ENCODE measurements at places on chromosomes 12 and 14.

DNA sequence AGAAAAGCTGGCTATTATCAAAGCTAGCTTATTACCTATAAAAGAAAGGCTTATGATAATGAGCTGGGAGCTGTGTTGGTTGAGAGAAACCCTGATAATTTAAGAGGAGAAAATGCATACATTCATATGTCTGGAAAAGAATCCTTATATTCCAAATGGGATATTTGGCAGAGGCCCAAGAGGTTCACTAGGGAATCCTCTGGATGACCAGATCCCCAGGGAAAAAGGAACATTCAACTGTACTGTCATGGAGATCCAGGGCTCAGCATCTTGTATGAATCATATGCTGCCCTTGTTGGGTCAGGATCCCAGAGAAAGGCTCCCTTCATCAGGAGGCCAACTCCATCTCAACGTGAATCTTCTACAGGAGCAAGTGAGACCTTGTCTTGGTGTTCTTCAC lies 16.6 kb upstream of the FBXO34 start:
- DNase-seq, result no peak

- DNase-seq, result no peak
These were observed 49.5 kb upstream of the DLK1 start for GRCh38 chr14:100677152-100677551.

- DNase-seq, result no peak
These were observed 163.9 kb downstream of the ASCL4 start for GRCh38 chr12:107938446-107938845.

DNA sequence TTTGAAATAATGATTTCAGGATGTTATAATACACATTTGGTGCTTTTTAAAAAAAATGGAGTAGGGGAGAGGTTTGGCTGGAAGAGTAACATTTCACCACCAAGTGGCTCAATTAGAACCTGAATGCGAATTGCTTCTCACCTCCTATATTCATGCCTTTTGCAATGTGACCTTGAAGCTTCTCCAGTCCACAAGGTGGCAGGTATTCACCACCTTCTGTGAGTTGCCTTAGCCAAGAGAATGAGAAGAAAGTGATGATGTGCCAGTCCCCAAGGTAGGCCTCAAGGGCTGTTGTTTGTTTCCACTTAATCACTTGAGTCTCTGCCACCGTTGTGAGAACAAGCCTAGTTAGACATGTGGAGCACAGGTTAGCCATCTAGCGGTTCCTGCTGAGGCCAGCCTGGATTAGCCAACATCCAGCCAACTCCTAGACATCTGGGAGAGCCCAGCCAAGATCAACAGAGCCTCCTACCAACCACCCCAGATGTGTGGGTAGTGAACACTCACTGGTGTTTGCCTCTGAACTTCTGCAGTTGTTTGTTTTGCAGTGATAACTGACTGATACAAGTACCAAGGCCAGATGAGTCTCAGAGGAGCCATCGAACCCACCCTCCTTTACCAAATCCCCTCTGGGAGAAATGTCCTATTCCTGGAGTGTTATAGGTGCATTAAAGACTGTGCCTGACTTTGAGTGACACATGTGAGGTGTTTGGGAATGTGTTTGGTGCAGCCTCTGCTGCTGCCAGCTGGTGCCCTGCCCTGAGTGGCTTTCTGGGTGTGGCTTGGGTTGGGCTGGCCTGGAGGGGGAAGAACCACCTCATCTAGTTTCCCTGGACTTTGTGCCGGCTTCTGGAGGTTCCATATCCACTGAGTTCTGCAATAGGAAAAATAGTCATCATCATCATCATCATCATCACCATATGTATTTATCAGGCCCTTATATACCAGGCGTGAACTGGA lies 132.5 kb upstream of the RFLNA start:
- DNase-seq, result no peak

DNA sequence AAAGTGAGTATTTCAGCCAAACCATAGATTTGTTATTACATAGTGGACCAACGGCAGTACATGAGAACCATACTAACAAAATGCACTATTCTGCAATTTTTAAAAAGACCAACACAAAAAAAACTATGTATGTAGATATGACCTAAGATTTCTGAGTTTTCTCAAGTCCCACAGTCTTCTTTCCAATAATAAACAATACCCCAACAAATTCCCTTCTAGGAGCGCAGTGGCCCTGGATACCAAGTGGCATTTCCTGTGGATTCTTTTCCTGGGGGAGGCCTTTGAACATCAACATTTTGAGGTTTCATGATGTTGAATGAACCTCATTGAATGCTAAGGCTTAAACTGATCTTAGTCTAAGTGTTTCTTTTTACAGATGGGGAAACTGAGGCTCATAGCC lies 210.5 kb downstream of the BCAT1 start:
- no peak for DNase-seq

GRCh38 chr12:101713059-101713682 lies 15.7 kb downstream of the CHPT1 start:
- DNase-seq, result no peak

DNA sequence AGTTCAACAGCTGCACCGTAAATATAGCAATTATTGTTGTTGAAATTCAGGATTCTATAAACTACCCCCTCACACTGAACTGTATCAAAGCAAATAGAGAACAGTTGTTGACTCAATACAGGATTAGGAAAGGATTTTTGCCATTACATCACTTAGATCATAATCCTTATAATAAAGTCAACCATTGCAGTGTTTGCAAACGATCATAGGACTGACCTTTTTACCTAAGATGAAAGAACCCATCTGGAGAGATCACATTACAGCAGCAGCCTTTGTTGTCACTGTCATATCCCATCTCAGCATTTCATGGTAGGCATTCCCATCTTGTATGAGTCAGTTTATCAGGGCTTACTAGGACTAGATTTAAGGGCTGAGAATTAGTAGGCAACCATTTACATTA lies 96.1 kb downstream of the IPO8 start:
- DNase-seq, result no peak

DNA sequence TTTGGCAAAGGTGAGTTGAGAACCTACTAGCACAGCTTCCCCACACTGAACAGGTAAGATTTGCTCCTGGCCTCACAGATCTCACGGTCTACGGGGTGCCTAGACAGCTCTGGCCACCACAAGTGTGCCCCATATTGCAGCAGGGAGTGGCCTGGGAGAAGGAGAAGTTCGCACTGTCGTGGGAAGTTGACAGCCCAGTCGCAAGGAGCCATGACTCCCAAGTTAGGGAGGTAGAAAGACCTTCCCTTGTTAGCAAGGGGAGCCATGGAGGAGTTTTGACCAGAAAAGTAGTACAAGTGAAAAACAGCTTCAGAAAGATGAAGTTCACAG lies 316.3 kb downstream of the BCL11B start:
- DNase-seq, result no peak

DNA sequence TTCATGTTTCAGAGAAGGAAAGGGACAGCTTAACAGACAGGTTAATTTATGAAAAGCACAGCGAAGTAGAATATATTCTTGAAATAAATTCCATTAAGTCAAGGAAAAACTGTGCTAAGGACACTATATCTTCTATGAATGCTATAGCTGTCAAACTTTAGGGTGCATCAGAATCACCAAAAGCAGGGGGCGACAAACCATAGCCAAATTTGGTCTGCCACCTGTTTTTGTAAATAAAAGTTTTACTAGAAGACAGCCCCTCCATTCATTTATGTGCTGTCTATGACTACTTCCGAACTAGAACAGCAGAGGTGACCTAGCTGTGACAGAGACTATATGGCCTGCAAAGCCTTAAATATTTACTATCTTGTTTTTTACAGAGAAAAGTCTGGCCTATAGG lies 25.9 kb downstream of the PPP4R3A start:
- DNase-seq, result no peak

- no peak for DNase-seq
These were observed 64.5 kb upstream of the VASH1 start for GRCh38 chr14:76696791-76697190.

- DNase-seq, result no peak
These were observed 169.7 kb upstream of the G2E3 start for GRCh38 chr14:30389134-30389876.

- DNase-seq, result no peak
These were observed 1.9 kb downstream of the CCDC177 start for GRCh38 chr14:69572841-69573135.

DNA sequence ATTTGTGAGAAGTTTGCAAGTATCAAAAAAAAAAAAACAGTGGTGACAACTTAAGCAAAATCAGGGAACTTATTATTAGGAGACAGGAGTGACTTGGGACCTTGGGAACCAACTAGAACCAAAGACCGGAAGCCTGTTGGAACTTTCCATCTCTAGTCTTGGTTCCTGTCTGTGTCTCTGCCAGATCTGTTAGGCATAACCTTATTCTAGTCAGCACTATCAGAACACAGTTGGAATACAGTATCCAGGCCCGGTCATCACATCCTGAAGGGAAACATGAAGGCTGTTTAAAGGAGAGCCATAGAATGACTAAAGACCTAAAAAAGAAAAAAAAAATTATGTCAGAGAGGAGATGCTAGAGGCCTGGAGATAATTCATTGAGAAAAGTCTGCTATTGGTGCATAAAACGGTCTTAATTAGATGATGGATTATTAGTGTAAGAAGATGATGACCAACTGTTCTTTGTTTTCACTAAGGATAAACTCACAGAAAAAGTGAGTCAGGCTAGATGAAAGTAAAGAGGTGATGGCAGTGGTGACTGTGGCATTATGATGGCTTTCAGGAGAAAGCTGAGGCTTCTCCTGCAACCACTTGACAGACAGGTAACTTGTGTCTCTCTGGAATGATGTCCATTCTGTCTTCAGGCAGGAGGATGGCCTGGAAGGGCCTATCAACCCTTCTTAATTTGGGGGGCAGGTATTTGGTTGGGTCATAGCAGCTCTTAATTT lies 28.2 kb downstream of the DACT1 start:
- DNase-seq, result no peak

DNA sequence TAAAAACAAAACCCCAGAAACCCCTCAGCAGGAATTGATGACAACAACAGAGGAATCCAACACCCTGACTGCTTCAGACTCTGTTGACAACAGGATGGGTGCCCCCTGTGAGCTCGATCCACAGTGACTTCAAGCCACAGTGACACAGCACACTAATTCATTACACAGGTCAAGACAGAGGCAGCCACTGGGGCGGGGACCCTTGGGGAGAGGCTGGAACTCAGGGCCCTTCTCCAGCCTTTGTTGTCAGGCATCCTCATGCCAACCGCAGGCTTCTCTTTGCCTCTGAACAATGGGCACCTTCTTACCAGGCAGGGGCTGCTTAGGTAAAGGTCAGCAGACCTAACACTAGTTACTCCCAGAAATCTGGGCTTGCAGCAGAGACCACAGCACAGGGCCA lies 37.6 kb downstream of the ACADS start:
- DNase-seq, result no peak

DNA sequence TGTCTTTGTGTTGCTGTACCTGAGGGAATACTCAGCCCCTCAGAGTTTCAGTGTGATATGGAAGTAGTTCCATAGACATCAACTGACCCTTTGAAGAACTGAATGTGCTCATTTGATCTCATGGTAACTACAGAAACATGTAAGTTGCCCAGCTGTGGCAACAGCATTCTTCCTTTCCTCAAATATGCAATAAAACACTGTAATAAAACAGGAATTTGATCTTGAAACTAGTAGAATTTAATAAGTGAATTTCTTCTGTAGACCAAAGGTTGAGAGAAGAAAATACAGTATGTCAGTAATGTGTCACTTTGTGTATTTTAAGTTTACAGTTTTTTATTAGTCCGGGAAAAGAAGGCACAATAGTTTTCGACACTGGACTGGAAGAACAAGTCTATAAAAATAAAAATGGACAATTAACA lies 31.9 kb downstream of the KCTD10 start:
- DNase-seq, result no peak
